ENCODE measurements at places on chromosomes 16 and 17.
A peak's percentile ranks its signal among the peaks of the same experiment; 100 is the strongest.

DNA sequence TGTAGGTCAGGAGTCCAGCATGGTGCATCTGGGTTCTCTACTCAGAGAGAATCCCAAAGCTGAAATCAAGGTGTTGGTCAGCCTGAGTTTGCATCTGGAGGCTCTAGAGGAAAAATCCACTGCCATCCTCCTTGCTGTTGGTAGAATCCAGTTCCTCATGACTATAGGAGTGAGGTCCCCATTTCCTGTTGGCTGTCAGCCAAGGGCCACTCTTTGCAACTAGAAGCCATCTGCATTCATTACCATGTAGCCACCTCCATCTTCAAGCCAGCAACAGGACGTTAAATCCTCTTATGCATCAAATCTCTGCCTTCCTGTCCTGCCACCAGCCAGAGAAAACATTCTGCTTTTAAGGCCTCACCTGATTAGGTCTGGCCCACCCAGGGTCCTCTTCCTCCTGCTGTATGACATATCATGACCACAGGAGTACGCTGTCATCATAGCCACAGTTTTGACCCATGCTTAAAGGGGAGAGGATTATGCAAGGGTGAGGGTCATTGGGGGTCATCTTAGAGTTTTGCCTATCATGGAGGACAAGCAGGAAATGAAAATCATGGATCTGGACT is 40.5 kb downstream of the DNAH9 start:
- no peak for DNase-seq

GRCh38 chr17:35087731-35088355 is 24.3 kb upstream of the RFFL start:
- DNase-seq = no peak

DNA sequence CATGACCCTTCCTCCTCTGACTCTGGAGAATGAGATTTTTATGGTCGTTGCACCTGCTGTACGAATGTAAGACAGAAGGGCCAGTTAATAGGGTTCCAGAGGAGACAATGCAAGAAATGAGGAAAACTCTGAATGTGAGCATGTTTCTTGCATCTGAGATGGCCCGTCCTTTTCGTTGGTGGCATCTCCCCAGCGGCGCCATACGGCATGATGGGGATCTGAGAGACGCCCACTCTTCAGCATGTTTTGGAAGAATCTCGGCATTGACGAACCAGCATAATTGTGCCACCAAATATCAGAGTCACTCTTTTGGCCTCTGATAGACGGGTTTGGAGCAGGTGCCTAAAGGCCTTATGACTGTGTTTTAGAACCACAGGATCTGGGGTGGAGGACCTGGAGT is 126.5 kb upstream of the RCVRN start:
- no peak for DNase-seq

DNA sequence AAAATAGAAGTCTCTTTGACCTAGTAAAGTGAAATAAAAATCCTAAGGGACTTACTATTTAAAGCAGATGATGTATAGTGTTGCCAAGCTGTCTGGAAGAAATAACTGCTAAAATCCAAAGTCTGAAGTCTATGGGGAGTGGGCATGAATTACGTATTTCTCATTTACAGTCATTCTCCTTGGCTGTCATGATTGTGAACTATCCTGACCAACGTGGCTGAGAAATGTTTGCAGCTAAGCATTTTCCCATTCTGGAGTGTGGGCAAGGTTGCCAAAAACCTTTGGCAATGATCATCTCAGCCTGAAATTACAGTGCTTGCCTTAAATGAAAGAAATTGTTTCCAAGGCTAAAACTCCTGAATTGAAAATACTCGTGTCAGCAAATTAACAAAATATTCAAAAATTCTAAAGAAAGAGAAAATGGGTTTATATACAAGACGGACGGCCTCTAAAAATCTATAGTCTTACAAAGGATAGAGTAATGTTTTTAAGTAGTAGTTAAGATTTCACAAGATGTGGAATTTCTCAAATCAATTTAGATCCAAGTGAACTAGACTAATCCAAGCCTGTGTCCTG is 77.0 kb downstream of the CACNG1 start:
- DNase-seq = no peak

DNA sequence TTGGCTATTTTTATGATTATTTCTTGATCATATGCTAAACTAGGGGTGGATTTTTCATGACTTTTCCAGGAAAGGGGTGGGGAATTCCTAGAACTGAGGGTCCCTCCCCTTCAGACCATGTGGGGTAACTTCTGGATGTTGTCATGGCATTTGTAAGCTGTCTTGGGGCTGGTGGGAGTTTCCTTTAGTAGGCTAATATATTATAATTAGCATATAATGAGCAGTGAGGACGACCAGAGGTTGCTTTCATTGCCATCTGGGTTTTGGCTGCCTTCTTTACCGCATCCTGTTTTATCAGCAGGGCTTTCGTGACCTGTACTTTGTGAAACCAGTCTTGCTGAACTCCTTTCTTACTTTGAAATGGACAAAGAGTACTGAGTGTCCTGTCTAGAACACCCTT is 40.4 kb upstream of the ABCA5 start:
- DNase-seq = no peak

DNA sequence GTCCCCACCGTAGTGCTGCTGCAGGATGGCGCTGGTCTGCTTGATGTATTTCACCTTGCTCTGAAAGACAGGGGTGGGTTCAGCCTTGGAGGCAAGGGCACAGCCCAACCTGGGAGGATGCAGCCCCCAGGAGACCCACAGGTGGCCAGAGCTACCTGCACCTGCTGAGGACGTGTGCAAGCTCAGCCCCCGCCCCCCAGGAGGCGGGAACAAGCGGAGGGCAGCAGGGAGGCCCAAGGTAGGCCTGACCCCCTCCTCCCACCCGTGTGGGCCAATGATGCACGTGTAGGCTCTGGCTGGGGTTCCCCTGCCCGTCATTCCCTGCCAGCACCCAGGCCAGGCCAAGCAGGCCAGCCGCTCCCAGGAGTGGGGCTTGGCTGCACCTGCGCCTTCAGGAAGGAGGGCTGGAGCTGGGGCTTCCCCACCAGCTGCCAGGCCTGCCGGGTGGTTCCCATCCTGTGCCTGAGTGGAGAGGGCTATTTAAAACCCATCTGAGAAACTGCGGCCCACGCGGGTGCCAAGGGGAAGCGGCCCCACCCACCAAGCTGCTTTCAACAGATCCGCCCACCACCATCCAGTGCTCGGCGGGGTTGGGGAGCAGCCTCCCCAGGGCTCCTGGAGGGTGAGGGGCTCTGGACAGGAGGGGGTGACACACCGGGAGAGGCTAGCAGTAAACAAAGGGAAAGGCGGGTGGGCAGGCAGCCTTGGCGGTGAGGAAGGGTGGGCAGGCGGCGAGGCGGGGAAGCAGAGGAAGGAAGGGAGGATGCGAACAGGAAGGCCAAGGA is 3.8 kb downstream of the NTHL1 start:
- DNase-seq = peak; percentile 26

DNA sequence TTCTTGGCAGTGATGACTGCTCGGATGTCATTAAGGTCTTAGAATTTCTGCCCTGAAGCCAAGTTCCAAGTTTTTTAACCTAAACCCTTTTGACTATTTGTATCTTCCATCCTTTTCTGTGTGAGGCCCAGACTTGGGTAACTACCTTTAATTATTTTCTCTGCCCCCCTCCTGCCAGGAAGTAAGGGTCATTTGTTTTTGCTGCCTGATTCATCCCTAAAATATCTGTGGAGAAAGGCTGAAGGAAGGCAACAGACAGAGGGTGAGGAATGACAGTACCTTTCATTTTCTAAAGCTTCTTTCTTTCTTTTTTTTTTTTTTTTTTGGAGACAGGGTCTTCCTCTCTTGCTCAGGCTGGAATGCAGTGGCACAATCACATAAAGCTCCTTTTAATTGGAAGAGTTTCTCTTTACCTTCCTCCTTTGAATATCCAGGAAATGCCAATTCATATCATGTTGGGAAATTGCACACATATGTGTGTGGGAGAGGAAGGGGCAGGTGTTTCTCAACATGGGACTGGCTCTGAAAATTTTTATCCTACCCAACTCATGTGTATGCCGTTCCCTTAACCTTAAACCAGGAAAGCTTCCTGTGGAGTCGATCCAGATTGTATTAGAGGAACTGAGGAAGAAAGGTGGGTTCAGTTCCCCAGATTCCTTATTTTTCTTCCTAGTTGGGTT is 957 bp downstream of the VPS25 start:
- DNase-seq = no peak

- DNase-seq = no peak
Measured at GRCh38 chr17:12580640-12581039, 85.0 kb upstream of the MYOCD start.

DNA sequence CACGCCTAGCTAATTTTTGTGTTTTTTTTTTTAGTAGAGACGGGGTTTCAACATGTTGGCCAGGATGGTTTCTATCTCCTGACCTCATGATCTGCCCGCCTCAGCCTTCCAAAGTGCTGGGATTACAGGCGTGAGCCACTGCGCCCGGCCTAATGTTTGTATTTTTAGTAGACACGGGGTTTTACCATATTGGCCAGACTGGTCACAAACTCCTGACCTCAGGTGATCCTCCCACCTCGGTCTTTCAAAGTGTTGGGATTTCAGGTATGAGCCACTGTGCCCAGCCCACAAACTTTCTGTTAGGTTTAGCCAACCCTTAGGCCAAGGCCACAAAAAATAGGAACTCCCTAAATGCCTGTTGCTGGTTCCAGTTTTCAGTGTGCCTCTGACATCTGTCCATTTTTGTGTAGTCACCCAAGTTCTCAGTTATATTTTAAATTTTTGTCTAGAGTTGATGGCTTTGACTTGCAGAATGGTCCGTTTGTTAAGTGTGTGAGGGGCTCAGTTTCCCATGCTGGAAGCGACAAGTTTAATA is 12.7 kb downstream of the CCL16 start:
- no peak for DNase-seq

DNA sequence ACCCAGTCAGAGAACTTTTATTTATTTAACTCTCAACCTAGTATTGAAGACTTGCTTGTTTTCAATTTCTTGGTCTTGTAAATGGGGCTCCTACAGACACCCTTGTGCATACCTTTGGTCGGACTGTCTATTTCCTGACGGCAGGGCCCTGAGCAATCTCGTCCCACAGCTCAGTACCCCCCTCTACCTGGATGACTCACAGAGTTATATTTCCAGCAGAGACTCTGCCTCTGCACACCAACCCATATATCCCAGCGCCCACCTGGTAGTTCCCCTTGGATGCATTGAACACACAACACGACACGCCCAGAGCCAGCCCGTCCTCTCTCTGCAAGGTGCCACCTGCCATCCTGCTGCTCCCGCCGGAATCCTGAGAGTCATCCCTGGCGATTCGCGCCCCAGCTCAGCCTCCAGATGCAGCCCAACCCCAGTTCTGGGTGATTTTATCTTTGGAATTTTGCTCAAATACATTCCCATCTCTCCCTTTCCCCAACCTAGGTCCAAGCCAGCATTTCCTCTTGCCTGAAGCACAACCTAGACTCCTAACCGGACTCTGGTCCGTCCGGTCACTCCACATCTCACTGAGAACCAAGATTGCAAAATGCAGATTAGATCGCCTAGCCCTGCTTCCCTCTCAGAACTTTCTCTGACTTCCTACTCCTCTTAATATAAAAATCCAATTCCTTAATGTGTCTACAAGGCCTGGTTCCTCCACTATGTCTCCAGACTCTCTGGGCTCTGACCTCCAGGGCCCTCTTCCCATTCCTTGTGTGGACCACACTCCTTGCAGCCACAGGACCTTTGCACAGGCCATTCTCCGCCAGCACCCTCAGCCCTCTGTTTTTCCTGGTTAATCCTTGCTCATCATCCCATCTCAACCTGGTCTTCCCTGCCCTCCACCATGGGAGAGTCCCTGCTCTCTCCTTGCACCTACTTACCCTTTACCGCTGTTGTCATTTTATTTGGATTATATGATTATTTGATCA is 129.2 kb downstream of the SEC14L1 start:
- no peak for DNase-seq

- DNase-seq = no peak
Measured at GRCh38 chr17:81966343-81967243, 5.6 kb upstream of the NOTUM start.

DNA sequence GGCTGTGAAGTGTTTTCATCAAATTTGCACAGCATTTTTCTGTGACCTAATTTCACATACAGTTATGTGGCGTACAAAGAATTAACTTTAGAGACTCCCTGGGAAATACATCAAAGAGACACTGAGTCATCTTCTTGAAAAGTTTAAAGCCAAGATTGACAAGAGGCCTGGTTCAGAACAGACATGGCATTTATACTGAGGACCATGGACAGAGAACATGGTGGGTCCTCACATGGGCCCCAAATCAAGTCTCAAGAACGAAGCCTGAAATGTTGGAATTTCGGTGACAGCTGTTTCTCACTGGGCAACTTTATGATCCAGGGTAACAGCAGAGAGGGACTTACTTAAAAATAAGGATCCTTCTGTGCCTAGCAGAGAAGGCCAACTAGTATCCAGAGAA is 311.5 kb upstream of the KCNJ16 start:
- DNase-seq = no peak

- peak; percentile 37 for DNase-seq
Measured at GRCh38 chr17:5943982-5944381, 126.2 kb upstream of the WSCD1 start.

- DNase-seq = no peak
Measured at GRCh38 chr16:23186171-23186570, 3.6 kb downstream of the SCNN1G start.

DNA sequence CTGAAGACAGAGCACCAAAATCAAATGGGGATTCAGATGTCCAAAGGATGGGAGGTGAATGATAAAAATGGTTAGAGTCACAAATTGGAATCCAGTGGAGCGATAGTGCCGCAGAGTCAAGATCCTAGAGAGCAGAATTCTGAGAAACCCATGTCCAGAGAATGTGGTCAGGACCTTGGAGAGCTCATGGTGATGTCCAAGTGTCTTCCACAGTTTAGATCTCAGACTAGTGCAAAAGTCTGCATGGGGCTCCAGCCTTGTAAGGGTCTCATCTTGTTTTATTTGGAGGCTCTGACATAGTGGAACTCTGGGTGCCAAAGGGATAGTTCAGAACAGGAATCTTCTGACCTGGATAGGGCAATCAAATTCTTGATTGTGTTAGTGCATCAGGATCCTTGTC is 245.9 kb upstream of the HSBP1 start:
- DNase-seq = no peak

DNA sequence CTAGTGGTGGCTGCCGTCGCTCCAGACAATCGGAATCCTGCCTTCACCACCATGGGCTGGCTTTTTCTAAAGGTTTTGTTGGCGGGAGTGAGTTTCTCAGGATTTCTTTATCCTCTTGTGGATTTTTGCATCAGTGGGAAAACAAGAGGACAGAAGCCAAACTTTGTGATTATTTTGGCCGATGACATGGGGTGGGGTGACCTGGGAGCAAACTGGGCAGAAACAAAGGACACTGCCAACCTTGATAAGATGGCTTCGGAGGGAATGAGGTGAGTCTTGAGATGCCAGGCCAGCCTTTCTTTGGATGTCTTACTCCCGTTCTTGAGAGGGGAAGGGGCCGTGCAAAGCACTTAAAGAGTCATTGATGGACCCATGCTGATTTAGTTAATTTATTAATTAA is 16.1 kb downstream of the ARSG start:
- DNase-seq = no peak

- no peak for DNase-seq
Measured at GRCh38 chr17:58332778-58333735, 4.5 kb upstream of the TSPOAP1 start.

- DNase-seq = peak; percentile 55
Measured at GRCh38 chr17:71402661-71403141, 718.1 kb upstream of the SOX9 start.

- no peak for DNase-seq
Measured at GRCh38 chr17:65618516-65618915, 57.1 kb upstream of the AXIN2 start.

- DNase-seq = no peak
Measured at GRCh38 chr17:58539698-58540097, 25.3 kb upstream of the MTMR4 start.

Measured in NCI-H1436 (cell line).